ENCODE measurements at places on chromosomes 2 and 18.

GRCh38 chr2:178301649-178302238 lies 107.4 kb downstream of the OSBPL6 start:
- no peak for DNase-seq

DNA sequence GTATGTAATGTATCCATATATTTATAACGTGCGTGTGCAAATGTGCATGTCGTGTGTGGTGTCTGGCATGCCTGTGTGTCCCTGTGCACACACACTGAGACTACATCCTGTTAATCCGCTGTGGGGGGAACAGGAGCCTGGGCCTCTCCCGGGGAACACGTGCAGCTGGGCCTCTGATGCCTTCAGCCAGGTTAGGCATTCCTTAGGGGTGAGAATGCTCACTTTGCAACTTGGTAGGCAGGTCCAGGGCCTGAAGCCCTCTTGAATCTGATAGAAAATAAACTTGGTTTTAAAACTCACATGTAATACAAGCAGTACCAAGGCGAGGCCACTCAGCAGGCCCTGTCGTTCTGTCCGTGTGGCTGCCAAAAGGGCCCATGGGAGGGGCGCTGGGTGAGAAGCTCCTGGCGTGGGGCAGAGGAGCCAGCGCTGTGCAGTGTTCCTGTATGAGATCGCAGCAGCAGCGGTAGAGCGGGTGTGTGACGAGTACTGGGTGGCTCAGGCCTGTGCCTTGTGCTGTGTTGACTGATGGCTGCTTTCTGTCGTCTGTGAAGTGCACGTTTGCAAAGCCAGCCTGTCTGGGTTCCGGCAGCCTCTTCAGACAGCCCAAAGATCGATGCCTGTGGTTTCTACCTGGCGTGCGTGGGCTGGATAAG lies 16.2 kb downstream of the SALL3 start:
- no peak for DNase-seq

DNA sequence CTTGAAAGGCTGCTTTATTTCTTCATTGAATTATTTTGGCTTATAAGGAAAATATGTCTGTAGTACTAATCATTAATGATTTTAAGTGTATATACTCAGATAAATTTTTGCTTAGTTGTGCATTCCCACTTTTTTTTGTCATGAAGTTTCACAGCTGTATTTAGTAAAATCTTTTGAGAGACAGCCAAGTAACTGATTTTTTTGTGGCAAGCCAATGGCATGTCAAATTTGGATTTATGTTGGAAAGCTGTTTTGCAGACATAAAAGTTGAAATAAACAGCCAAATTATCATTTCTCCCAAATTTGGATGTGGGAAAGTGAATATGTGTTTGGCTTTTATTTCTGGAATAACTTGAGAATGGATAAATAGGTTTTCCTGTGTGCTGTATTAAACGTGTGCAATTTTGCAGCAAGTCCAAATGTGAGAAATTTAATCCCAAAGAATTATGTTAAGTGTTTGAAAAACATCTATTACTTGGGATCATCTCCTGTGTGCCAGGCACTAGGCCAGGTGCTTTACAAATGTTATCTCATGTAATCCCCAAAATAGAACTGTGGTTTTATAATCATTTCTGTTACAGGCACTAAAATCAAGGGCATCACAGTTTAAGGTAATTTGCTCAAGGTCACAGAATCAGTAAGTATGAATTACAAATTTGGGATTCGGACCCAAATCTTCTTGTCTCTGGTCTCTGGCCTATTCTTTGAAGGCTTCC lies 160.4 kb downstream of the PTPRM start:
- DNase-seq: no peak

- DNase-seq: no peak
Measured at GRCh38 chr2:176561706-176562105, 292.5 kb downstream of the MTX2 start.

- DNase-seq: no peak
Measured at GRCh38 chr18:40883271-40883670, 1071.8 kb upstream of the PIK3C3 start.

DNA sequence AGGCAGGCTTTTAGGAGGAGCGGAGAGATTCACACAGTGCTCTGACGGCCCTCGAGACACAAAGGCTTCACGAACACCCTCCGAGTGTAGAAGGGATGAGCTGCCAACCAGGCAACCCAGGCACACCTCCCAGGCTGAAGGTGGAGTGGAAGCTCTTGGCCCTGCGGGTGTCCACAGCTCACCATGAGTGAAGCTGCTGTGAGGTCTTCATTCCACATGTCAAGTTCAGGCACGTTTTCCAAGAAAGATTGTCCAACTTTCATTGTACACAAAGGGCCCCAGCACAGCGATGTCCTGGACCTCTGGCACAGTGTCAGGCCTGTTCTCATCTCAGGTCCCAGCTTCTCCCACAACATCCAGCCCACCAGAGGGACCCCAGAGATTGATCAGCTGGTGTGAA lies 13.4 kb downstream of the PARD6G start:
- no peak for DNase-seq

- DNase-seq: no peak
Measured at GRCh38 chr2:55883829-55884228, 39.8 kb downstream of the EFEMP1 start.

DNA sequence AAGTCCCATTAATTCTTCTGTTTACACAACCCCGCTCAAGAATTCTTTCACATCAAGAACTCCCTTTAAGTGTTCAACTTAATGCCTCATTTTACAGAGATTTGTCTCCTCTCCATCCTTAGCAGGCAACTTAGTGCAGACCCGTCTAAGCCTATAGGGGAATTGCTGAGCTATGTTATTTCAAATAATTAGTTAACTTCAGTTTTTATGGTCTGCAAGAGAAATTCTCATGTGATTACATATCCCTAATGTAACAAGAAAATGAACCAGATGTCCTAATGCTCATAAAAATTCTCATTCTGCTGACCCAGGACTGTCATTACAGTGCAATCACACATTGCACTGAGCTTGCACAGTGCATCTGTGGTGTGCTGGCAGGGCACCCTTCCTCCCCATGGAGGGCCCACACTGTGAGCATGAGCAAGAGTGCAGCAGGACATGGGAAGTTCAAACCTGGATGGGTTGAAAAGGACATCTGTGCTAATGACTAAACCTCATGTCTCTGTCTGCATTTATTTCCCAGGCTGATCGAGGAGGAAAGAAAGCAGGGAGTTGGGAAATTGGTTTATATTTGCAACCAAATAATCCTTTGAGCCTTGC lies 97.1 kb downstream of the COL5A2 start:
- no peak for DNase-seq

GRCh38 chr2:184425083-184425482 lies 173.2 kb upstream of the ZNF804A start:
- DNase-seq: no peak

- DNase-seq: no peak
Measured at GRCh38 chr18:2400701-2401196, 170.6 kb downstream of the METTL4 start.

- DNase-seq: no peak
Measured at GRCh38 chr2:228344531-228344930, 163.0 kb upstream of the SPHKAP start.

DNA sequence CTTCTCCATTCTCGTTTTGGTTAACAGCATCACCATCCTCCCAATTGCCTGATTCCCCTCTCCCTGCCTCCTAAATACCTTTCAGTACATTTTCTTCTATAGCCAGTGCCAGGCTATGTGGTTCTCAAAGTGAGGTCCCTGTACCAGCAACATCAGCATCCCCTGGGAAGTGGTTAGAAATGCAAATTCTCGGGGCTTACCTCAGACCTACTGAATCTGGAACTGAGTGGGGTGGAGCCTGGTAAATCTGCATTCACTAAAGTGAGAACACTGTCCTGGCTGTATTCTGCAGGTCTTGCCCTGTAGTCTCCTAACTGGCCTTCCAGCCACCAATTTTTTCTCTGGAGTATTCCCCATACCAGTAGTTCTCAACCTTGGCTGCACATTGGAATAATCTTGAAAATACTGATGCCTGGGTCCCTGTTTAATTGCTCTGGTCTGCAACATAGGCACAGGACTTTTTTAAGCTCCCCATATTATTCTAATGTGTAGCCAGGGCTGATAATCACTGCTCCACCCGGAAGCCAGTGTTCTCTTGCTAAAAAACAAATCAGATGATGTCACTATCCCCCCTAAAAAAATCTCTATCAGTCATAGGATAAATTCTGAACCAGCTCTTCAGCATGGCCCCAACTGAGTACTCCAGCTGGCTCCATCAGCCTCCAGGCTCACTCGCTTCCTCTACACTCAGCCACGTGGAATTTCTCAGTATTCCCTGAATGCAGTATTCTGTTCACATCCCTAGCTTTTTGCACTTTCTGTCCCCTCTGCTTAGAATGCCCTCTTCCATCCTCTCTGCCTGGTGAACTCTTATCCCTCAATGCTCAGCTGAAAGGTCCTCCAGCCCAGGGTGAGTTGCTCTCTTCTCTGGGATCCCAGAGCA lies 98.4 kb downstream of the CDK15 start:
- DNase-seq: no peak

DNA sequence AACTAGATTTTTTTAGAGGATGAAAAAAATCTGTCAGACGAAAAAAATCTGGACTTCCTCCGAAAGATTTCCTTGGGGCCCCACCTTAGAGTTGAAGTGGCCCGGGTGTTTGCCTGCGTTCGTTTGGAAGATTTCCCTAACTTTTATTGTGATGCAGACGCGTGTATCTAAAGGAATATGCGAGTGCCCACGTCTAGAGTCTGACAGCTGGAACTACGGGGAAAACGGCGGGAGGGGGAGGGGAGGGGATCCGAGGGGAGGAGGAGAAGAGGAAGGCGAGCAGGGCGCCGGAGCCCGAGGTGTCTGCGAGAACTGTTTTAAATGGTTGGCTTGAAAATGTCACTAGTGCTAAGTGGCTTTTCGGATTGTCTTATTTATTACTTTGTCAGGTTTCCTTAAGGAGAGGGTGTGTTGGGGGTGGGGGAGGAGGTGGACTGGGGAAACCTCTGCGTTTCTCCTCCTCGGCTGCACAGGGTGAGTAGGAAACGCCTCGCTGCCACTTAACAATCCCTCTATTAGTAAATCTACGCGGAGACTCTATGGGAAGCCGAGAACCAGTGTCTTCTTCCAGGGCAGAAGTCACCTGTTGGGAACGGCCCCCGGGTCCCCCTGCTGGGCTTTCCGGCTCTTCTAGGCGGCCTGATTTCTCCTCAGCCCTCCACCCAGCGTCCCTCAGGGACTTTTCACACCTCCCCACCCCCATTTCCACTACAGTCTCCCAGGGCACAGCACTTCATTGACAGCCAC lies 2.4 kb upstream of the SP9 start:
- DNase-seq: no peak

Data from activated CD4-positive, CD25-positive, alpha-beta regulatory T cell (primary cell).